Fibroblast of skin of right quadriceps (primary cell): ENCODE measurements at places on chromosomes 2 and 18.
A peak's percentile ranks its signal among the peaks of the same experiment; 100 is the strongest.

DNA sequence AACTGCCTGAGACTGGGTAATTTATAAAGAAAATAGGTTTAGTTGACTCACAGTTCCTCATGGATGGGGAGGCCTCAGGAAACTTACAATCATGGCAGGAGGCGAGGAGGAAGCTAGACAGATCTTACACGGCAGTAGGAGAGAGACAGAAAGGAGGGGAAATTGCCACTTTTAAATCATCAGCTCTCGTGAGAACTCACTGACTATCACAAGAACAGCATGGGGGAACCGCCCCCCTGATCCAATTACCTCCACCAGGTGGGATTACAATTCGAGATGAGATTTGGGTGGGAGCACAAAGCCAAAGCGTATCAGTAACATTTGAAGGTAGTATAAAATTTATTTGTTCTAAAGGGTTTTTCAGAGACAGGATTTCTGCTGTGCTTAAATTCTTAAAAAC, 5.4 kb downstream of the GALM start:
- DNase-seq: no peak

DNA sequence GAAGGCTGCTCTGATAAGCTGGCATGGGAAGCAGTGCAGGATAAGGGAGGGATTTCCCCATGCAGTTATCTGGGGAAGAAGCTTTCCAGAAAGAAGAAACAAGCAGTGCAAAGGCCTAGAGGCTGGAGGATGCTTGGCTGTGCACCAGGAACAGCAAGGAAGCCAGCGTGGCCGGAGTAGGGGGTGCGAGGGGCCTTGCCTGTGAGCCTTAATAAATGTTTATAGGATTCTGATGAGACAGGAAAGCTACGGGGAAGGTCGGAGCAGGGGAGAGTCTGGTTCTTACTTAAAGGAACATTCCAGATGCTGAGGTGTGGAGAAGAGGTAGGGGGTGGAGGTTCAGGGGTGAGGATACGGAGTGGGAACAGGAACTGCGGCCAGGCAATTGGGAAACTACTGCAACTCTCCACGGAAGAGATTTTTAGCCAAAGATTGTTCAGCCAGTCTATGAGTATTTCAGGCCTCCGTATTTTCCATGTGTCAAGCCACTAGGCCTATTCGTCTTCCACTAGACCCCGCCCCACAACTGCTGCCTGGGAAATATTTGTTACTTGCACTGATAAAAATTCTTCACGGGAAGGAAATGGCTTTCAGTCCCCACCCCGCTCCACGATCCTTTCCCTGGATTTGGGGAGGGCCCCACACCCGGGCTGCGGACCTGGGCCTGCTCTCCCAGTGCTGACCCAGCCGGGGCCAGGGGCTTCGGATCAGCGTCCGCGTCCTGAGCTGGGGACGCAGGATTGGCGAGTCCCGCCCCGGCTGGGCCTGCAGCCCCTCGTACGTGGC, 516 bp downstream of the EIF2AK2 start:
- peak; percentile 53 for DNase-seq

DNA sequence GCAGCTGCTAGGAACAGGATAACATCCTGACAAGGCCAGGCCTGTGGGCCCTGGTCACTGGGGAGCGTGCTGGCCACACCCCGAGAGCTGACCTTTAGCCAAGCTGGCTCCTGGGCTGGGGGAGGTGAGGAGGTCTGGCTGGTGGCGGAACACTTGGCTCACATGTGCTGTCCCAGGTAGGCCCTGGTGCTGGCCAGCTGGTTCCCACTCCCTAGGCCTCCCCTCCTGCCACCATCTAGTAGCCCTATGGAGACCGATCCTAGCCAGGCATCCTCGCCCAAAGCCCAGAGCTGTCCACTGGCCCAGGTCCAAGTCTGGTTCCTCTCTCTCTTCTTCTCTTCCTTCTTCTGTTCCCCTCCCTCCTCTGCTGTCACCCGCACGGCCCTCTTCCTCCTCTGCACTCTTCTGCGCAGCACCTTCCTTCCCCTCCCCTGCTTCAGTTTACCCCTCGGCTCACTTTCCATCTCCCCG, 52.4 kb downstream of the TNS1 start:
- no peak for DNase-seq

DNA sequence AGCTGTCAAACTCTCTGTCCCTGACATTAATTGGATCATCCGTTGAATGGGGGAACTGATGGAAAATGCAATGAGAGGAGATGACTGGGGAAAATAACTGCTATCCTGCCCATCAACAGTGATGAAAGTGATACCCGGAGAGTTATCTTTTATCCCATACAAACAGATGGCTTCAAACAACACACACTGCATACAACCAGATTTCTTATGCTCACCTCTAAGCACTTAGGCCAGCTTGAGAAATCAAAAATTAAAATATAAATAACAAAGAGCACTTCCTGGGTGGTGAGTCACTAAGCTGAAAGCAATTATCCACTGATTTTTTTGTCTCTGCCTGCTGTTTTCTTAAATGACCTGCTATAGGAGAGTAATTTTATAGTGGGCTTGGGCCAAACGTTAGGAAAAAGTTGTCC, 237.6 kb upstream of the RGPD4 start:
- peak; percentile 41 for DNase-seq

DNA sequence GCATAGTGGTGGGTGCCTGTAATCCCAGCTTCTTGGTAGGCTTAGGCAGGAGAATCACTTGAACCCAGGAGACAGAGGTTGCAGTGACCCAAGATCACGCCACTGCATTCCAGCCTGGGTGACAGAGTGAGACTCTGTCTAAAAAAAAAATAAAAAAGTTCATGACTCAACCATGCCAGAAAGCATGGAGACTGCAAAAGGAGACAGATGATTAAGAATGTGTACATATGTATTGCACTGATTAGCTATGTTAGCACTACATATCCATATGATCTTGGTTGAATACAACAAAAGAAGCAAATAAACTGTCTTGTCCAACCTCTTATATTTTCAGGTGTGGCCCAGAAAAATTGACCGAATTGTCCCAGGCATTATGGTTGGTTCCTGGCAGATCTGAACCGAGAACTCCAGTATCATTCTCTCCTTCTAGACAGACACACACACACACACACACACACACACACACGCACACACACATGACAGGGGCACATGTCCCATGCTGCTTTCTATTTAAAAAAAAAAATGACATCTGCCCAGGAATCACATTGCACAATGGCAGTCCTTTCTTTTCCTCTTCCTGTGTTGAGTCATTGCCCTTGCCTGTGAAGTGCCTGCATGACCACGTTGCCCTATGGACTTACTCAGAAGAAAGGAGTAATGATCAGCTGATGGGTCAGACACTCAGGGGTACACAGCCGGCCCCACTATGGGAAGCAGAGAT, 65.6 kb downstream of the MYCN start:
- DNase-seq: no peak

GRCh38 chr2:193336781-193337180, 1142.0 kb upstream of the TMEFF2 start:
- DNase-seq: no peak

DNA sequence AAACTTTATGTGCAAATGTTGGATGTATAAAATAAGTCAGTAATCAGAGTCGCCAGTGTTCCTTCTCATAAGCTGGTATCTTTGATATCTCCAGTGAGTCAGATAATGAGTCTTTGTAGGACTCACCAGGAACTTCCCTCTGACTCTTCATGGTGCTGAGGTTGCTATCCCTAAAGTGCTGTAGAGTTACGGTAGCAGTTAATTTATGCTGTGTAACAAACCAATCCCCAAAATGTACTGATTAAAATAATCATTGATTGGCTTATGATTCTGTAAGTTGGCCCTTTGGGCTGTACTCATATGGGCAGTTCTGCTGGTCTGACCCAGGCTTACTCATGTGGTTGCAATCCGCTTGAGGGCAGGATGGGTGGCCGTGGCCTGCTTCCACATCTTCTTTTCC, 43.8 kb downstream of the MAIP1 start:
- DNase-seq: no peak

- DNase-seq: no peak
Measured at GRCh38 chr18:79635427-79635726, 44.2 kb upstream of the CTDP1 start.

DNA sequence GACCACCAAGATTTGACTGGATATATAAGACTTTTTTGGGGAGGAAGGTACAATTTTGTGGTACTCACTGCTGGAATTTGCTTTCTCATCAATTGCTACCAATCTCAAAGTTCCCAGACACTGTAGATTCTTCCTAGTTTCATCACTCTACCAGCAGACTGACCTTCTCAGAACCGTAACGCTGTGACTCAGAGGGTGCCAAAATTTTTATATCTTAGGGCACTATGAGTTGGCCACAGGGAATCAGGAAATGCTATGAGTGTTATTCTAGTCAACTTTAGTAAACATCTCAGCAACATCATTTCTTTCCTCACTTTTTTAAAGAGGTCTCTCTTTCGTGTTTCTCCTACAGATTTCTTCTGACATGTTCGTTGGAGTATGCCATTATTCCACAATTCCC, 499.0 kb downstream of the TMX3 start:
- DNase-seq: peak; percentile 52

DNA sequence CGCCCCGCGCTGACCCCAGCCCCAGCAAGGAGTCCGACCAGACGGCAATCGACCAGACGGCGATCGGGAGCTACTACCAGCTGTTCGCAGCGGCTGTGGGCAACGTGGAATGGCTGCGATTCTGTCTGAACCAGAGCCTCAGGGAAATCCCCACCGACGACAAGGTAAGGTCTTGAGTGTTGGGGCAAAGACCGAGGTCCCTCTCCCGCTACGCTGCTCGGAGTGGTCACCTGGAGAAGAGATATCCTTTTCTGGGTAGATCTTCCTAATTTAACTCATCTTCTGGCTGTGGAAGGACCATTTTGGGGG, 704 bp downstream of the ANKRD53 start:
- no peak for DNase-seq

DNA sequence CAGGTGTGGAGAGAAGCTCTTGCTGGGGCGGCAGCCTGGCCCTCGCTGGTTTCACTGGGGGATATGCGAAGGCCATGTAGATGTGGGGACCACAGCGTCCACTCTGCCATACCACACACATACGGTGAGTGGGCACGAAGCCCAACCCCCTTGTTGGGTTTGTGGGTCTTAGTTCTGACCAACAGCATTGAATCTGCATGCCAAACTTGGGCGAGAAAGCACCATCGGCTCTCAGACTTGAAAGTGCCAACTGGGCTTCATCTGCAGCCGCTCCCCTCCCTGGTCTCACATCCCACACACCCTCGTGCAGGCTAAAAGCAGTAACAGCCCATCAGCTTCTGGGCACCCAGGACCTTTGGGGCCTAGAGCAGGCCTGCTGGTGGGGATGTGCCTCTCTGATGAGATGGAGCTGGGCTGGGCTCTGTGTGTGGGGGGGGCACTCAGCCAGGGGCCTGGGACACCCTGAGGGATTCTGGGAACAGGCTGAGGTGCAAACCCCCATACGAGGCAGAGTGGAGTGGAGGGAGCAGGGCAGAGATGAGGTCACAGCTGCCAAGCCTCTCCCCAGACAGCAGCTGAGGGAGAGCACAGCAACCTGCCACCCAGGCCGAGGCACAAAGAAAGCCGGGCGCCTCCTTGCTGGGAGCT, 264.4 kb downstream of the TWIST2 start:
- DNase-seq: no peak

DNA sequence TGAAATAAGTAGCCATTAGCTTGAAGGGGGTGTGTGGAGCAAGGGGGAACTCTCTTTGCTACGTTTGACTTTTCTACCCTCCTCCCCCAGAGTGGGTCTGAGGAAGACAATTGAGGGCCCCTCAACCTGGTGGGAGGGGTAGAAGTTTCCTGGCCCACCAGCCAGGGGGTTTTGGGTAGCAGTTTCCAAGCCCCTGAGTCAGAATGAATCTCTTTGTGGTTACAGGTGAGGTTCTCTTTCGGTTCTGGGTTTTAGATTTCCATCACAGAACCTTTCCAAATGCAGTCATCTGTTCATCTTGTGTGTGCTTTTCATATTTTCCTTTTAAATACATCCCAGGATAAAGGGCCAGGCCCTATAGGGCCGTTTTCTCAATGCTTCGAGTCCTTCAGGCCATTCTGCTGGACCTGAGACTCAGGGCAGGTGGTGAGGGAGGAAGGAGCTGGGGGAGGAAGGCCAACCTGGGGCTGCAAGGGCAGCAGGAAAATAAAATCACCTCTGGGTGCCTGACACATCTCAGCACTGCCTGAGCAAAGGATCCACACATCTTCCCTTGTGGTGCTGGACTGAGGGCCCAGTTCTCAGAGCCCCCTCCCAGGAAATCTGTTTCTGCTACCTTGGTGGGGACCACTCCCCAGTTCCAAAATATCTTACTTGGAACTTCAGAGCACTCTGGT, 4.7 kb downstream of the LBH start:
- DNase-seq: no peak

GRCh38 chr2:7994397-7994951, 687.4 kb upstream of the ID2 start:
- DNase-seq: no peak

DNA sequence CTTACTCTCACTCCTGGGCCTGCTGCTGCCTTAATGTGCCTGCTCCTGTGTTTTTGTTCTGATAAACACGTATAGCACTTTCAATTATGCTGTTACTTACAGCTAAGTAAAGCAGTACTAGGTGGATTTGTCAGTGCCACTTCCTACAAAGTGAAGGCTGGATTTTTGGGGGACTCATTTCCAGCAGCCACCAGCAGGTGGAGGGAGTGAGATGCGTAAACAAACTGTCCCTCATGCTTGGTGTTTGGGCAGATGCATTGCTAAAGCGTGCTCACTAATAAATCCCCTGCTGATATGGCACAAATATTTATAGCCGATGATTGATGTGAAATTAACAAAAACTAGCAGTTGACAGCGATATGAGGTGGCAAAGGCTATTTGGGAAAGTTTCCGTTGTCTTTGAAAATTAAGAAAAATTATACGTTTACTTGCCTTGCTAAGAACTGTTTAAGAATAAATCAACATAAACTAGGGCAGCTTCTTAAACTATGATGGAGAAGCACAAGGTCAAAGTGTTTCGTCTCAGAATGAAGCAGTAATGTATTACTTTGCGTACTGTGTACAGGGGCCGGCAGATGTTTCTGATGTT, 101.7 kb downstream of the AGAP1 start:
- peak; percentile 68 for DNase-seq

- DNase-seq: no peak
Measured at GRCh38 chr2:26072925-26073768, 39.3 kb downstream of the RAB10 start.

DNA sequence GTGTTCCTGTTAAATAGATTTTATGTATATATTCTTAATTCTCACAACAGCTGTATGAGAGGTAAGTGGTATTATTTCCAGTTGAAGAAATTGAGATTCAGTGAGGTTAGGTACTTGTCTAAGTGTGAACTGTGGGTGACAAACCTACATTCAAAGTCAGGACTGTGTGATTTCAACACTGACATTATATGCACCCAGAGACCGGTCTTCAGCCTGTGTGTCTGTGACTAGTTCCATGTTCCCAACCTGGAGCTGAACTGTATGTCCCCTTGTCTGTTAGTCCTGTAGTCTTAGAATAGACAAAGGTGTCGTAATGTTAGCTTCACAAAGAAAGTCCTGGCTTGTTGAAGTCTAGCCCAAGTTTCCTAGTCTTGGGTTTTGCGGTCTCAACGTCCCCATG, 17.4 kb downstream of the PLEKHB2 start:
- no peak for DNase-seq

DNA sequence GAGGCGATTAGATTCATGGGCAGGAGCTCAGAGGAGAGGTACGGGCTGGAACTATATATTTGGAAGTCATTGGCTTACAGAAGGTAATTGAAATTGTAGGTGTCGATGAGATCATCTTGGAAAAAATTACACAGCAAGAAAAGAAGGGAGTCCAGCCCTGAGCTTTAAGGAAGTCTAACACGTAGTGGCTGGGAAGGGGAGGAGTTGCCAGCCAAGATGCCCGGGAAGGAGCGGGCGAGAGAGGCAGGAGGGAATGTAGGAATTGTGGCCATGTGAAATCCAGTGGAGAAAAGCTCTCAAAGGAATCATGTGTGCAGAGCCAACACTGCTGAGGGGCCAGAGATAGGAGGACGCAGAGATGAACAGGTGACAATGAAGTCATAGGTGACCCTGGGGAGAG, 25.6 kb upstream of the SCYGR1 start:
- DNase-seq: no peak
